ENCODE measurements at places on chromosomes 12 and 14. TPM values are rescaled to one million over a fixed set of nuclear protein-coding genes. Genes with fewer than 3 reads are reported as not detected.

DNA sequence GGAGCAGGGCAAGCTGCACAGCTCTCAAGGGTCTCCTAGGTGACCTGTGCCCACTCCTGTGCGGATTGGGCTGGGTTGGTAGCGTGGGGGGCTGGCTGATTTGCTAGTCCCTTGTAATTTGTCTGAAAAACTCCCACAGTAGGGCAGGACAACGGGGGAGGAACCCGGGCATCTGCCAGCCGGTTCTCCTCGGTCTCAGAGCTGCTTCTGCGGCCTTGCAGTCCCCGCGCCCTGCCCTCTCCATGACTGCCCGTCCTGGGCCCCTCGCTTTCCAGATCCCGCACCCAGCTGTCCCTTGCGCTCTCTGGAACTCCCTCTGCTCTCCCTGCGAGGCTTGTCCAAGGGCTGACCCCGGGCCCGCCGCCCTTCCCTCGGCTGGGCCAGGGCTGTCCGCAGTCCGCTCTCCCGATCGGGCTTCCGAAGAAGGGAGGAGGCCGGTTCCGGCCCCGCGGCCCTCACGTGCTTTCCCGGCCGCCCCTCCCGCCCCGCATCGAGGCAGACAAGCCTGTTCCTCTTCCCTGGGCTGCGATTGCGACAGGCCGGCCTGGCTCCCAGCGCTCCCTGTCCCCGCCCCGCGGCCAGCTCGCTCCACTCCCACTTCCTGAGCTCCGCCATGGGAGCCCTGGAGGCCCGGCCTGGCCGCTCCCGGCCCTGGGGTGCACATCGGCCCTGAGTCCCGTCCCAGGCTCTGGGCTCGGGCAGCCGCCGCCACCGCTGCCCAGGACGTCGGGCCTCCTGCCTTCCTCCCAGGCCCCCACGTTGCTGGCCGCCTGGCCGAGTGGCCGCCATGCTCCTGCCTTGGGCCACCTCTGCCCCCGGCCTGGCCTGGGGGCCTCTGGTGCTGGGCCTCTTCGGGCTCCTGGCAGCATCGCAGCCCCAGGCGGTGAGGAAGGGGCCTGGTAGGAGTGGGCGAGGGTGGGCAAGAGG, at the start of gene LTBR:
Gene LTBR, plus strand, starts transcription at position 591 of the 927 bp plus-strand sequence. Its CDS starts 197 bp downstream, at position 788.
- peak; percentile 99 for DNase-seq

- DNase-seq: no peak
These were observed 97.8 kb downstream of the LGMN start for GRCh38 chr14:92650581-92651105.

DNA sequence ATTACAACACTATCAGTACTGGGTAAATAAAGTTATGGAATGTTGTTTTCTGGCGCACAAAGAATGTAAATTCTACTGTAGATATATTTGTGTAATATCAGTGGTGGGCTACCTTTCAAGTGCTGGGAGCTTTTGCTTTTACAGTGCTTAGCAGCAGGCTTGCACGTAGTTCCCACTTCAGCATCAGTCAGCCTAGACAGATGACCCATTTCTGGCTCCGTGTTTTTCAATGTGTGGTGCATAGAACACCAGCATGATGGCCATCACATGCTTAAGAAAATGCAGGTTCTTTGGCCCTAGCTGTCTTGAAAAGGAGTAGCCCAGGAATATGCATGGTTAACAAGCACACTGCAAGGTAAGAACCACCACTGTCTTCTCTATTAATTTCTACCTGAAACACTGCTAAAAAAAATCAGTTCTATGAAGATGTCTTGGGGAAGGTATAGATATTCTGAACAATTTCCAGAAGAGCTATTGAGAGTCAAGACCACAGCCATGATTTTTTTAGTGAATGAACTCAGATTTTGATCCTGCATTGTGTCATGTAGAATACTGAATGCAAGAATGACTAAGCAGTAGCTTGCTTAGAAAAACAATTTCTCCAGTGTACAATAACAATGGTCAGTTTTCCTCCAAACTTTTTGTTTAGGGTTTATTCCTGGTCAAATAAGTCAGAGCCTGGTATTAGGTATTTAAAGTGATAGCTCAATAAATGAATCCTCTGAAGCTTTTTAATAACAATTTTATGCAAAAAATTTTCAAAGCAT, 195.7 kb downstream of the AKAP6 start:
- no peak for DNase-seq

DNA sequence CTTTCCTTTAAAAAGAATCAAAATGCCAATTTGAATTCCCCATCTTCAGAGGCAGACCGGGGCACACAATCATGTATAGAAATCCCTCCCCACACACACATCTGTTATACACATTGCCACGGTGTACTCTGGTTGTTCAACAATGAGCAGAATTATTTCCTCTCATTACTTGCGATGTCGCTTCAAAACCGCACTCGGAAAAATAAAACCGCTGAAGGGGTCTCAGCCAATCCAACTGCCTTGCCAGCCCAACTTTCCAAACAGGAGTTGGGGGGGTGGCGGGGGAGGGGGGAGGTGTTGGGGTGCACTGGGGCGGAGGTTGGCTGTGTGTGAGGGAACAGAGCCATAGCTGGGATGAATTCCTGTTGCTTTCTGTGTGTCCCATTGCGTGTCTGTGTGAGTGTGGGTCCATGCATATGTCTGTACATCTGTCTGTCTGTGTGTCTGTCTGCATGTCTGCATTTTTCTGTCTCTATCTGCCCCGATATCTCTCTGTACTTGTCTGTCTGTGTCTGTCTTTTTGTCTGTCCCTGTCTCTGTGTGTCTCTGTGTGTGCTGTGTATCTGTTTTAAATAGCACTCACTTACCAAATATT, 163.6 kb upstream of the TBX3 start:
- no peak for DNase-seq

Gene FICD
- total RNA-seq: 2.9 TPM

Gene KRT6C
- total RNA-seq: not detected

DNA sequence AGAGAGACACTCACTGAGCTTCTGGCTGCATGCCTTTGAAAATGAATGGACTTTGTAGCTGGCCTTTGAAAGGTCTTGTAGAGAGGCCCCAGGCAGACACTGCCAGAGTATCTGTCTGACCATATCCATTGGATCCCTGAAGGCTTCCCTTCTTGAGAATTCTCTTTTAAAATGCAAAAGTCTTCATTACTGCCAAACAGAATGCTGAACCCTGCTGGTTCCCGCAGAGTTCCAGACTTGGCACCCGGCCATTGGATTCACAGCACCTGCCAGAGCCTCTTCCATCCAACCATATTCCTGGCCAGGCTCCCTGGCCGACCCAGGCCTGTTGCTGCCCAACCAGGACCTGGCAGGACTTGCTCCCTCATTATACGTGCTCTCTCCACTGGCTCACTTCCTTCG, 182.5 kb downstream of the GXYLT1 start:
- DNase-seq: no peak

GRCh38 chr14:76759589-76759988, 1.7 kb upstream of the VASH1 start:
- DNase-seq: no peak

Gene OVCH1
- total RNA-seq: 0.24 TPM

GRCh38 chr12:60052483-60052882, 456.7 kb downstream of the SLC16A7 start:
- DNase-seq: no peak

DNA sequence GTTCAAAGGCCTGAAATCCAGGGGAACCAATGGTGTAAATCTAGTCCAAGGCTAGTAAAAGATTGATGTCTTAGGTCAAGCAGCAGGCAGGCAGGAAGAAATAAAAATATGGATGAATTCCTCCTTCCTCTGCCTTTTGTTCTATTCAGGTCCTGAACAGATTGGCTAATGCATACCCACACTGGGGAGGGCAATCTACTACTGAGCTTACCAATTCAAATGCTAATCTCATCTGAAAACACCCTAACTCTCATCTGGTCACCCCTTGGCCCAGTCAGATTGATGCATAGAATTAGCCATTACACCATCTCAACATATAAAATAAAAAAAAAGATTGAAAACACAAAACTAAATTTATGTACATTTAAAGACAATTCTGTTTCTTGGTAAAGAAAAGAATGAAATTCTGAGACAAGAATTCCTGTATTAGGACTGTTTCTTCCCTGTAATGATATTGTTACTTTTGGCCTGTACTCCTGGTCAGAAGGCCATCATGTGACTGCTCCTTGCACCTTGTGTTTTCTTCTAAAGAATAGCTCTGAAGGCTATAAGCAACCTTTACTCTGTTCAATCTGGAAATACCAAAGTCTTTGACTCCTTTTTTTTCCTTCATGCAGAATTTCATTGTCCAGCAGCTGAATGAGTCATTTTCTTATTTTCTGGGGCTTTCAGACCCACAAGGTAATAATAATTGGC, 19.9 kb downstream of the CLEC6A start:
- DNase-seq: no peak

DNA sequence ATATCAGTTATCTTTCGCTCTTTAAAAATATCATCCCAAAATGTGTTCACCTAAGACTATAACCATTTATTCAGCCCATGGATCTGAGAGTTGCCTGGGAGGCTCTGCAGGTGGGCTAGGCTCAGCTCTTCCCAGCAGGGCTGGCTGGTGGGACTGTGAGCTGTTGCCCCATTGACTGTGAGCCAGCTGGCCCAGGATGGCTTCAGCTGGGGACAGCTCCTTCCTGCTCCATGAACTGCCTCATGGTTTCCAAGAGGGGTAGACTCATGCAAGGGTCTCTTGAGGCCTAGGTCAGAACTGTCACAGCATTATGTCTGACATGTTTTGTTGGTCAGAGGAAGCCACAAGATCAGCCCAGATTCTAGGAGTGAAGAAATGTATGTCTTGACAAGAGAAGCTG, 114.1 kb upstream of the E2F7 start:
- DNase-seq: no peak

- DNase-seq: no peak
These were observed 34.8 kb upstream of the SELPLG start for GRCh38 chr12:108668542-108668941.

GRCh38 chr14:35708062-35708461, 101.0 kb downstream of the RALGAPA1 start:
- no peak for DNase-seq

DNA sequence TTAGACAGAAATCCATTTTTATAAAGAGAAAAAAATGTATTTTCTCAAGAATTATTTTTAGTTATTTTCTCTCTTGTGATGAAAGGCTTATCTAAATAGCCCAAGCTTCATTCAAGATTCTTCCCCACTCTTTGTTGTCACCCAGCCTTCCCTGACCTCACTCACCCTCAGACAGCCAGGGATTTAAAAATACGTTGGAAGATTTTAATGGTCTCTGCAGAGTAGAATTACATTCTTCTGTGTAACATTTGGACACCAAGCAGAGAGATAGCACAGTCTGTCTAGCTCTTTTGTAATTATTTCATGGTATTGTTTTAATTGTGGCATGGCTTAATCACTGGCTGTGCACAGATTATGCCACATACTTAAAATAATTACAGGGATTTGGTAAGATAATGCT, 130.3 kb downstream of the IGF1 start:
- no peak for DNase-seq

- no peak for DNase-seq
These were observed 79.9 kb downstream of the SPRING1 start for GRCh38 chr12:116657921-116658495.

GRCh38 chr12:4279198-4279690, 5.7 kb downstream of the CCND2 start:
- no peak for DNase-seq

DNA sequence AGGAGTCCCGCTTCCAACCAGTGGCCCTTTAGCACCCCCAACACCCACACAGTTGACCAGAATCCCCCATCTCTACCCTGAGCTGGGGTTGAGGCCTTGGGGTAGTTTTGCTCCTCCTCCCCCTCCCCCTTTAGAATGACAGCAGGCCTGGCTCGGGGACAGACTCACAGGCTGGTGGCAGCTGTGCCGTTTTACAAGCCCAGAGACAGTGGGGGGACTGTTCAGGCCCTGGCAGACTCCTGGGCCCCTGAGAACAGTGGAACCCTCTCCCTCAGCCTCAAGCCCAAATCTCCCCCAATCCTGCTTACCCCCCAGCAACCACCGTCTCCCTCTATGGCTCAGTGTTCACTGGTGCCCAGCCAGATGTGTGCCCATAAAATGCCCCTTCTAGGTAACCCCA, 10.1 kb downstream of the TMEM119 start:
- DNase-seq: no peak

Gene OTX2
- total RNA-seq: not detected

DNA sequence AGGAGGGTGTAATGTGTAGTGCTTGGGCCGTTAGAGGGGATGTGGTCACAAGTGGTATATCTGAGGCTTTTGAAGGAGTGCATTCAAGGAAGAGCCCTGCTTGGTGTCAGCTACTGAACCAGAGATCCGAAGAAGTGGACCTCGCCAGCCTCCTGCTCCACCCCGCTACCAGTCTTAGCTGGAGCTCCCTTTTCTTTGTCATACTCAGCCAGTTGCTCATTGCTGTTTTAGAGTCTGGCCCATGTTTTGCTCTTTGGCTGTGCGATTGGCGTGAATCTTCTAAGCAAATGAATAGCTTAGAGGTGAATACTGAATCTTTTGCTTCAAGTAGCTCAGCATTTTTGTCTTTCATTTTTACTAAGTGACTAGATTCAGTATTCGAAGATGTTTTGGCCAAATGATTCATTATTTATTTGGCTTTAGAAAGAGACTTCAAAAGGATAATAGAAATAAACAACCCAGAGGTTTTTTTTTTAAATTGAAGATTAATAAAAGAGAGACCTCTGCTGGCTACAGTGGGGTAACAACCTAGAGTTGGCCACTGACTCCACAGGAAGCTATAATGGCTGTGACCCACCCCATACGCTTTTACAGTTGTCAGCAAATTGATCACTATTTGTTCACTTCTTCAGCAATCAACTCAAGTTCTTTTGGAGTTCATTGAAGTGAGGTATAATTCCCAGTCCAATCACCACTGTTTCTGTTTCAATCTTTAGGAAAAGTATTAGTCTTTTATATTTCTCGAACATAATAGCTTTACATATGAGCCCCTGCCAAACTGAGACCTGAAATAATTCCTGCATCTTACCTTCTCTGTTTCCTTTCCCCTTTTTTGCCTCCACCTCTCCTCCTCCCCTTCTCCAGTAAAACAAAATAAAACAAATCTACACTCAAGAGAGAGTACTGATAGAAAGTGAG, 19.9 kb downstream of the CDKN1B start:
- DNase-seq: no peak

Gene INHBC
- total RNA-seq: not detected

Gene TSPAN11
- 1.5 TPM for total RNA-seq

DNA sequence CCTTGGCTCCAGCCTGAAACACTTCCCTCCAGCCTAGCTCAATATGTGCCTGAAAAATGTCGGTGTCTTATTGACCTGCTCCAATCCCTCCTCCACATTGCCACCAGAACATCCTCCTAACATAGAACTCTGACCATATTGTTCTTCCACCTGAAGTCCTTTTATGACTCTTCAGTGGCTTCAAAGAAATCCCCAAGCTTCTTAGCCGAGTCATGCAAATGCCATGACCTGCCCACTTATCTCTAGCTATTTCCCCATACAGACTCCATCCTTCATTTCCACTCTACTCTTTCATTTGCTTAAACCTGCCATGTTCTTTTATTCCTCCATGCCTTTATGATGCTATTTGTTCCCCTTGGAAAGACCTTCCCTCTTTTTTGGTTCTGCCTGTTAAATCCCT, 568.6 kb downstream of the ETNK1 start:
- DNase-seq: no peak

- DNase-seq: peak; percentile 70
These were observed at the start of gene TMEM229B for GRCh38 chr14:67487937-67488893. TMEM229B (minus strand) TSS chr14:67488721; CDS start chr14:67473923, 14,798 bp downstream.

DNA sequence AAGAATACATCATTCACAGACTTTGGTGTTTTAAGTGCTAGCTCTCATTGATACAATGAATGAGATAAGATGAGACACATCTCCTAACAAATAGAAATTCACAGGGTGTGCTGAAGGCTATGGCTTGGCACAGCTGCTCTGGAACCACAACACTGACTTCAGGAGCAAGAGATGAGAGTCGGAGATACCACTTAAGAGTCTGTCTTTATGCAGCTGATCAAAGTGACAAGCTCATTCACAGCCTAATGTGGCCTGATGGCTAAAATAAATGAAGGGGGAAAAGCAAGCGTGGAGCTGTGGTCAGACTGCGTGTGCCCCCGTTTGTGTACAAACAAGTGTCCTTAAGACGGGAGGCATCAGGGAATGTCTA, 29.7 kb upstream of the FAM181A start:
- no peak for DNase-seq
